ENCODE measurements at places on chromosomes 16 and 17.
A peak's percentile ranks its signal among the peaks of the same experiment; 100 is the strongest.

DNA sequence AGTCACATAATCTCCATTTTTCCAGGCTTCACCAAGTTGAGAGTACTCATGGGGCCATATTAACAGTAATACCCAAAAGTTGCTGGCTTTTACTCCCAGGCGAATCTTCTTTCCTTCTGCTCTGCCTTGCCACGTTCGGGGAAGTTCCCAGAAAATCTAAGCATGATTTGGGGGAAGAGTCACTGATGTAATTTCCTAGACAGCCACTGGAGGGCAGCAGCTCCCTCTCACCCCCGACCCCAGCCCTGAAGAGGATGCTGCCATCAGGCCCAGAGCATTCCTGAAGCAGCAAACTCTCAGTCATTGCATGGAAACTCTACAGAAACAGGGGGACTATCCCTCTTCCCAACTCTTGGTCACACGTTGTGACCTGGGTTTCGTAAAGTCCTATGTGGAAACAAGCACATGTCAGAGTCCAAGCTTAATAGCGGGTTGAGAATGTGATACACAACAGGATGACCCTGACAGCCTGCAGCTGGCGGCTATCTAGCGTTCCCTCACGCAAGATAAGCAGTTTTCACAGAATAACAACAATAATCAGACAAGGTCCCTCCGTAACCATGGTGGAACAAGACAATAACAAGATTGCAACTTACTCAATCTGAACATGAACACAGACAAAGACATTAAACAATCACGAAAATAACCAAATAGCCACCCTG lies 43.8 kb upstream of the DHX40 start:
- DNase-seq, result peak; percentile 58

GRCh38 chr17:17738901-17739300 lies 57.6 kb downstream of the RAI1 start:
- no peak for DNase-seq

DNA sequence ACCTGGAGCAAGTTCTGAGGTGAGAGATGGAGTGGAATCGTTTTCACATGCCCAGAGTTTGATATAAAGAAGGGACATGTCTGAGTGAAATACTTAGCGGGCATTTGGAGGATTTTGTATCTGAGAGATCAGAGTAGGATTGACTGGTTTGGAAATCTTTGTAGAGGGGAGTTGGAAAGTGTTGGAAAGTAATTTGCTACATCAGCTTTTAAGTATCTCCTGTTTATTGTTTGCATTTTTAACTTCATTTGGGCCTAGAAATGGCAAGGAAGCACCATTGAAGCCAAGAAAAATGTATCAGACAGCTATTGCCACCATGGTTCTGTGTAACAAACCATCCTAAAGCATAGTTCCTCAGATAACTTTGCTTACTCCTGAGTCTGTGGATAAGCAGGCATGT lies 1015.1 kb upstream of the EEF2KMT start:
- DNase-seq, result no peak

- no peak for DNase-seq
Measured at GRCh38 chr17:29086628-29087332, 43.8 kb downstream of the PIPOX start.

GRCh38 chr17:79955167-79955549 lies 80.5 kb downstream of the TBC1D16 start:
- no peak for DNase-seq

- no peak for DNase-seq
Measured at GRCh38 chr17:63295288-63295687, 150.8 kb downstream of the CYB561 start.

- no peak for DNase-seq
Measured at GRCh38 chr17:42284024-42284369, 4.3 kb upstream of the STAT5A start.

DNA sequence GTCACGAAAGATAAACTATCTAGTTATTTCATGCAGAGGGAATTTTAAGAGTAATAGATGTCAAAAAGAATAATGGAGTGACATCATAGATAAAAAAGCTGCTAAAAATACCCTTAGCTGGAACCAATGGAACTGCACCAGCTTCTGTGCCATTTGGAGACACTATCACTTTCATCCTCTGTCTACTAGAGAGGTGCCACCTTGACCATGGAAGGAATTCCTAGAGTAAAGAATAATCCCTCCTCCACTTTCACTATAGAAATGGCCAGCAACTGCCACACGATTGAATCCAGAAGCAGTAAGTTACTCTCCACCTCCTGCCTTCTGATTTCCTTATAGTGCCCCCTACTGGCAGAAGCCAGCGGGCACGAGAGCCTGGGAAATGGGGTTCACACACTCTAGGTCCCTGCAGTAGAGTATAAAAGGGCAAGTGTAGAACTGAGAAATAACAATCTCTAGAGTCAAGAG lies 2.8 kb upstream of the ALDH3A2 start:
- peak; percentile 12 for DNase-seq

- DNase-seq, result peak; percentile 85
Measured at GRCh38 chr16:711548-712320, 3.2 kb upstream of the METRN start.
